ENCODE measurements at places on chromosomes 5 and 9.

- DNase-seq: no peak
Observed at GRCh38 chr5:175670372-175670771, 12.5 kb downstream of the HRH2 start.

GRCh38 chr5:112574536-112574935 lies 155.5 kb upstream of the EPB41L4A start:
- no peak for DNase-seq

DNA sequence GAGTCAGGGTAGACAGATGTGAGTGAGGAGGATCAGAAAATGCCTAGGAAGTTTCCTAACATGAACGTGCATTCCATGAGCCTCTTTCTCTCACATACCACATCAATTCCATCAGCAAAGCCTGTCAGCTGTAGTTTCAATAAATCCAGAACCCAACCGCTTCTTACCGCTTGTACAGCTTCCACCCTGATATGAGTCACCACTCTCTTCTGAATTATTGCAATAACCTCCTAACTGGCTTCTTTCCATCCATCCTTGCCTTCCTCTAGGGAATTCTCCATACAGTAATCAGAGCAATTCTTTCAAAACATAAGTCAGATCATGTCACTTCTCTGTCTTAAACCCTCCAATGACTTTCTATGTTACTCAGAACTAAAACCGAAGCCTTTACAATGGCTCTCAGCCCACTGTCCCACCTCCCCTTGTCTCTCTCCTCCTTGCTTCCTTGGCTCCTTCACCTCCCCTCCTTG lies 8.1 kb upstream of the RAD23B start:
- DNase-seq: no peak

DNA sequence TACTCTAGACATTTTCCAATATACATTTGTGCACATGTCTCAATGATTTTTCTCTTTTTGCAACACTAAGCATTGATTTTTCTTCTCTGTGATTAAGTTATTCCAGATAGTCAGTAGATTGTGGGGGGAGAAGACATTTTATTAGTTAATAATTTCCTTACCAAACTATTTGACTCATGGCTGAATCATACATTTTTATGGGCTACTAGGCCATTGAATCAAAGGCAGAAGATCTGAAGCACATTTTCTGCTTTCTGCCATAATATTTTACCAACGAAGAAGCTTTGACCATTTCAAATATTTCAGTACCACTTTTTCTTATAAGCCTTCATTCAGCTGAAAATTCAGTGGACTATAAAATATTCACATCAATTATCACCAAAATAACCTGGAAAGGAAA lies 175.6 kb downstream of the IRX2 start:
- DNase-seq: no peak

- DNase-seq: no peak
Observed at GRCh38 chr5:77569409-77569808, 69.1 kb downstream of the OTP start.

DNA sequence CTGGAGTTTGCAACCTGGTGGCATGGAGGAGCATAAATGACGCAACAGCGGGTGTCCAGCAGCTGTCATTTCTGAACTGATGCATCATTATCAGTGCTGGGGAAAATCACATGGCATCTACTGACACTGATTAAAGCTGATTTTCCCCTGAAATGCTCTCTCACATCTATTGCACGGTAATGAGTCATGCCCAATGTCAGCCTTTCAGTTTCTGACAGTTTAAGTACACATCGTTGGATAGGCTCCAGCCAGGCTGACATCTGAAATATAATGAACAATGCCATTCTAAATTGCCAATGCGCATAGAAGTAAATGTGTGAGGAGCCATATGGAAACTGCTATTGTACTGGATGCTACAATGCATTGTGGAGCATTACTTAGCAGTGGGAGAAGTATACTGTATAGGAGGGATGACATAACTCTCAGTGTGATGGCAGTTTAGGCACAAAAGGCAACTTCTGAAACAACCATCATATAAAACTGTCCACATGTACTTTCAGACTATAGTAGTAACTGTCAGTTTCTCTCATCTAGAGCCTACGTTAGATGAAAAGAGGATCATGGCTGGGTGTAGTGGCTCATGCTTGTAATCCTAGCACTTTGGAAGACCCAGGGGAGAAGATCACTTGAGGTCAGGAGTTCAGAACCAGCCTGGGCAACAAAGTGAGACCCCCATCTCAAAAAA lies 389.3 kb upstream of the DMAC1 start:
- DNase-seq: no peak

DNA sequence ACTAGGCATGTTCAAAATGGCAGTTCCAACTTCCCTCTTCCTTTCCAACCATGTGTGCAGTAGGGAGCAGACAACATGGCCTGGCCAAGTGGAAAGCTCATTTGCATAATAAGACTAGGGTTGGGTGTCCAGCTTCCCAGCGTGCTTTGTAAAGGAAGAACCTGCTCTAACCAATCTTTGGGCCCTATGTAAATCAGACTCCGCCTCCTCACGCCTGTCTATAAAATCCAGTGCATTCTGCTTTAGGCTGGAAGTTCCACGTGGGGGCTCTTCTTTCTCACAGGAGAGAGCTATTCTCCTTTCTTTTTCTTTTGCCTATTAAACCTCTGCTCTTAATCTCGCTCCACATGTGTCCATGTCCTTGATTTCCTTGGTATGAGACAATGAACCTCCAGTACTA lies 83.4 kb downstream of the GCNT1 start:
- DNase-seq: no peak

DNA sequence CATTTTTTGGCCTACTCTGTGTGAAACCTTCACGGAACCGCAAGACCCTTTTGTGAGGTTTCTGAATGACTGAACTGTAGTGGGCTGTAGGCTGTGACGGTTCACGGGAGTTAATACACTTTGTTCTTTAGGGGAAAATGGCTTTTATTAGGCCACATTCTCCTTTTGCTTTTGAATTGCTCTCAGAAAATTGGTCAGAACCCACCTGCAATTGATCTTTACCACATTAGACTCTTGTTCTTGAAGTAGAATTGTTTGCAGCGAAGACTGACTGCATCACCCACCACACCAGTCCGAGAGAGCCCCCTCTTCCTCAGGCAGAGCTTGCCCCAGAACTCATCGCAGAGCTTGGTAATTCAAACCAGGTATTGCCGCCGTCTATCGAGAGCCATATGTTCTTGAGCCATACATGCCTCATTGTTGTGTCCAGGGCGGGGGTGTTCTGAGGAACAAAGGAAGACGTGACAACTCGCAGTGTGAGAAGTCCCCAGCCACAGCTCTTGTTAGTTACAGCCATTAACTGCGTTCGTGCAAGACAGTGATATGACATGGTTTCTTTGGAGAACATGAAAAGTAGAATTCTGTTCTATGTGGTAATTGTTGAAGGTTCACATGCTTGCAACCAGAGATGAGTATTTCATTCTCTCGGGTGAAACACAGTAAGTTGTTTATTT lies 166.4 kb upstream of the OTULINL start:
- no peak for DNase-seq

- DNase-seq: no peak
Observed at GRCh38 chr5:150791536-150791935, 13.0 kb downstream of the SMIM3 start.

GRCh38 chr9:33117306-33117705 lies 40.8 kb upstream of the SMU1 start:
- DNase-seq: no peak

DNA sequence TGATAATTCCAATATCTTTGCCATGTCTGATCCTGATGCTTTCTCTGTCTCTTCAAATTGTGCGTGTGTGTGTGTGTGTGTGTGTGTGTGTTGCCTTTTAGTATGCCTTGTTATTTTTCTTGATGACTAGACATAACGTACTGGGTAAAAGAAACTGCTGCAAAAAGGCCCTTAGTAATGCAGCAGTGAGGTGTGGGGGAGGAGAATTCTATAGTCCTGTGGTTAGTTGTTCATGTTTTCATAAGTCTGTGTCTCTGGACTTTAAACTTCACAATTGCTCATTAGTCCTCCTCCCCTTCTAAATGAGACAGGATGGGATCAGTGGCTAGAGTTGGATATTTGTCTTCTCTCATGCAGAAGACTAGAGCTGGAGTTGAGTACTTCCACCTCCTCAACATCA lies 346.2 kb upstream of the IRX1 start:
- no peak for DNase-seq
